ENCODE measurements at places on chromosomes 13 and 19.

GRCh38 chr13:63161219-63161618 is 1745.6 kb upstream of the PCDH20 start:
- no peak for DNase-seq

- DNase-seq: no peak
These were observed 891.6 kb downstream of the PCDH9 start for GRCh38 chr13:66338542-66338941.

GRCh38 chr19:8610936-8611300 is 403 bp upstream of the ADAMTS10 start:
- DNase-seq: no peak

DNA sequence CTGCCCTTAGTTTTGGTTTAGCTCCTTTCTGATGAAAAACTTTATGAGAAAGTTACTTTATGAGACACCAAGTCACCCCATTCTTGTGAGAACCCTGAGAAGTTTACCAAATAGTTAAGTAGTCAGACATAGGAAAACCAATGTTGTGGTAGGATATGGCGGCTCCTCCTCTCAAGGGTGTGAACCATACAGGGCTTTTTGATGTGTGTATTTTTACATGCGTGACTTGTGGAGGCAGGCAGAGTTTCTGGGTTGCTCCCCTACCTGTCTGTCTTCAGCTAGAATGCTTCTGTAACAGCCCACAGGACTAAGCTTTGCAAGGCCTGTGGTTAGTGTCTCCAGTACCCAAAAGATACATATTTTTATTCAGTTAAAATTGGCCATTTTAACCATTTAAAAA is 18.3 kb downstream of the UBAC2 start:
- DNase-seq: no peak

GRCh38 chr19:45179072-45179891 is 698 bp downstream of the BLOC1S3 start:
- DNase-seq: no peak

GRCh38 chr13:84137292-84137691 is 255.0 kb upstream of the SLITRK1 start:
- no peak for DNase-seq

GRCh38 chr13:28375250-28375930 is 119.5 kb downstream of the FLT1 start:
- DNase-seq: no peak

GRCh38 chr13:20395061-20395916 is 130.4 kb downstream of the CRYL1 start:
- no peak for DNase-seq

DNA sequence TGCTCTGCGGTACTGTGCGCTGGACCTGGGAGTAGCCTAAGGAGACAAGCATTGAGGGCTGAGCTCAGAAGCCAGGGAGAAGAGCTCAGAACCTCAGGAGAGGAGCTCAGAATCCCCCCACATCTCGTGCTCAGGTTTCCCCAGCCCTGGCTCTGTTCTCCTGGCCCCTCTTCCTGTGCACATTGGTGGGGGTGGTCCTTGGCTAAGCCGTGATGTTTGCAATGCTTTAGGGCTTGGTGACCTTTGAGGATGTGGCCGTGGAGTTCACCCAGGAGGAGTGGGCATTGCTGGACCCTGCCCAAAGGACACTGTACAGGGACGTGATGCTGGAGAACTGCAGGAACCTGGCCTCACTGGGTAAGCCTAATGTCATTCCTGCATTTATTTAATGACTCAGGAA is 6.6 kb downstream of the ZNF557 start:
- DNase-seq: no peak

GRCh38 chr13:76314495-76314894 is 571.7 kb downstream of the KCTD12 start:
- DNase-seq: no peak

DNA sequence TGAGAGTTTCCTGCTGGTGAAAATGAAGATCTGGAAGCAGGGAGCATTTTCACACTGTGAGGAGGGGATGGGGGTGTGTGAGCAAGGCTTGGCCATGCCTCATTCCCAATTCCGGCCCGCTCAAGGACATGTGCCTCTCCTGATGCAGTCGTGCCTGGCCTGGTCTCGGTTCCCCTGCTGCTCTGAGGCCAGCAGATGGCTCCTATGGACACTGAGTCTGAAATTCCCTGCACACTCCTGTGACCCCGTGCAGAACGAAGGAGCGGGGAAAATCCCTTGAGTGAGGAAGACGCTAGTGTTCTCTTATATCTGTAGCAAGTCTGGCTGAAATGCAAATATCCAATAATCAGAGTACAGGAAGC is 363 bp upstream of the ZNF763 start:
- DNase-seq: no peak

GRCh38 chr13:88369866-88370265 is 698.7 kb downstream of the SLITRK5 start:
- DNase-seq: no peak

DNA sequence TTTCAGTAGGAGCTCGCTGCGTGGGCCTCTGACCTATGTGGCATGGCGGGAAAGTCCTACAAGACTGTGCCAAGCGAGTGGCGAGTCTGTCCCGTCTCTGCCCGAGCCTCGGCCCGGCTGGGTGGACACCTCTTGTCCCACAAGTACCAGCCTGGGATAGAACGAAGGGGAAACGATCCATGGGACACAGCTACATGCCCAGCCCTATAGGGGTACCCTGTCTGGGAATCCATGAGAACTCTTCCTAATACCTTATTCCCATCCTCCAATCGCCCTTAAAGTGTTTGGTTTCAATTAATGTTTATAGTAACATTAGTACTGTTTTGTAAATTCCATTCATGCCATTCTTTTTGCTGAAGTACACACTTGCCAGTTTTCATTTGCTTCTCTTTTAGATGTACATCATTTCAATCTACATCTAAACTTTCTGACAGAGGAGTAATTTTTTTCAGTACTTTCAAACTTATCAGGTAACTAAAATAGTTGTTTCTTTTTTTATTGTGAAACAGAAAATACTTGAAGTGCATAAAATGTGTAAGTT is 667 bp upstream of the ZNF790 start:
- no peak for DNase-seq

DNA sequence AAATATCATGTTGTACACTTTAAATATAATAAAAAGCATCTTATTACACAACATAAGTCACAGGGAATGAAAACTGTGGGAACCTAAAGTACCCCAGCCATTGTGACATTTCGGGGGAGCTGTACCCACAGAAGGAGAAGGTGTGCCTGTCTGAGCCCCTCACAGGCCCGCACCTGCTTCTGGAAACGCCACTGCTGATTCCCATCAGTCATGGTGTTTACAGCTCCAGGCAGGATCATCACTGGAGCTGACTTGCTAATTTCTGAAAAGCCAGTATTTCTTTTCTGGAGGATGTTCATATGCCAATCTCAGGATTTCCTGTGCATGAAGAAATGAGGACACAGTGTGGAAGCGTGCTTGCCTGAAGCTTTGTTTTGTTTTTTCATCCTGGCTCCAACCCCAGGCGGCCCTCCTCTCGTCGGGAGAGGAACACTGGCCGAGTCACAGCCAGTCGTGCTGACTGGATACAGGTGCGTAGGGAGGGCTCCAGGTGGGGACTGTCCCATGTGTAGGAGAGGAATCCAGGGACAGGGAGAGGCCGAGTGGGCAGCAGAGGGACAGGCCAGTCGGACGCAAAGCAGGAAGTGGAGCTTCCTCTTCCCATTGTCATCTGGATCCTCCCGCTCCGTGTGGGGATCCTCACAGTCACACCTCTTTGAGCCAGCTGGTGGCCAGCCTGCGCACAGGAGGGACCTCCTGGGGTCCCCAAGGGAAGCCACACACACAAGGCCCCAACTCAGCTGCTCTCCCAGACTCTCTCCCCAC is 4.2 kb upstream of the ATP12A start:
- DNase-seq: no peak

DNA sequence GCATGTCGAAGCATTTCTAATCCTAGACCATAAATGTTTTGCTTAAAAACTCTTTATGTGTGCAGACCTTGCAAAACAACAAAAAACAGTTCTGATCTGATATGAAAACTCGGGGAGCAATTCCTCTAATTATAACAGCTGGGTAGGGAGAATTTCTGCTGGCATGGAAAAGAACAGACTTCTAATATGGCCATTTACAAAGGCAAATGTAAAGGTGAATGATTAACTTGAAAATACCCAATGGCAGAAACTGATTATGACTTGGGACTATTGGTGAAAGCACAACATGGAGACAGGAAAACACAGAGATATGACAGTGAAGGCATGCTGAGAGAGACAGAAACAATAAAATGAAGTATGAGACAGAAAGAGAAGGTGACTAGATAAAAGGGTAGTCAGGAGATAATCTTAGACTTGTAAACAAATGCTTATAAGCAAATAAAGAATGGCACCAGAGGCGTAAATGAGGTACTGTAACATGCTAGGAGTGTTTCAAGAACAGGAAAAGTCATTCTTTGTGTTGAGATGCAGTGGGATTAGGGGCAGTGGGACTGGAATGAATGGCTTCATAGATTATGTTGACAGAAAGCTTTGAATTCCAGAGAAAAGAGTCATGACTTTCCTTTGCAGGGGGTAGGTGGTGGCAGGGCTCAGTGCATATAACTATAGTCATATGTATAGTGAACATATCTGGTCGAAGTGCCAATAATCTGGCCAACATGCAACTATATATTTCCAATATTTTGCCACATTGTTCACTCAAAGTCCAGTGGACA is 393.0 kb downstream of the ITGBL1 start:
- DNase-seq: no peak

GRCh38 chr19:45878043-45878794 is 7.7 kb downstream of the IRF2BP1 start:
- DNase-seq: no peak

GRCh38 chr19:42158926-42159325 is 26.7 kb upstream of the POU2F2 start:
- no peak for DNase-seq

GRCh38 chr19:38851622-38852230 is 1.9 kb upstream of the HNRNPL start:
- peak; percentile 87 for DNase-seq

GRCh38 chr13:41312176-41312500 is 1.1 kb downstream of the NAA16 start:
- DNase-seq: no peak

GRCh38 chr19:41356984-41357739 is 3.4 kb upstream of the TGFB1 start:
- no peak for DNase-seq

DNA sequence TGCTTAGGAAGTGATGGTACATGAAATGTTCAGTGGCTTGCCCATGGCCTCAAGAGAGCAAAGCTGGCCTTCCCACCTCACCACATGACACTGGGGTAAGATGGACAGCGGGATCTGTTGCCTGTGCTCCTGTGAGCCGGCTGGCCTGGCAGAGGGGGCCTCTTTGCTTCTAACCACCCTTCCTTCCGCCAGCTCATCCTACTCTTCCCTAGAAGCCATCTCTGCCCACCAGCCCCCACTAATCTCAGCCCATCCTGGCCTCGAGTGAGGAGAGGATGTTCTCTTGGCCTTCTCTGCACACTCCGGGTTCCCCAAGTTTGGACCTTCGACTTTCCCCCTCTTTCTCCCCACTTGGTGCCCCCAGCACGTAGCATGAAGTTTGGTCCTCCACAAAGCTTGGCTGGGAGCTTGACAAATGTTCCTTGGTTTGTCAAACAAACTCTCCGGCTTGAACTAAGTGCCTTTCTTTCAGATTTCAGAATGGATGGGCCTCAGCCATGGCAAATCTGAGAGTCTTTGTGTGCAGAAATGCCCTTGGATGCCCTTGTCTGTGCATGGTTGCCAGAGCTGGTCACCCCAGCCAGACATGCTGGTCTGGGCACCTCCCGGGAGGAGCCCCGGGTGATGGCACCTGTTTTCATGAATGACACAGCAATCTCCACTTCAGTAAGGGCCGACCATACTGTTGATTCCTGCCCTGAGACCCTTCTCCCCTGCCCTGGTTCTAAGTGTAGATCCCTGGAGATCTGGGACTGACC is 145.5 kb downstream of the URI1 start:
- DNase-seq: no peak

GRCh38 chr19:2381148-2381820 is 21.2 kb downstream of the TMPRSS9 start:
- peak; percentile 91 for DNase-seq

DNA sequence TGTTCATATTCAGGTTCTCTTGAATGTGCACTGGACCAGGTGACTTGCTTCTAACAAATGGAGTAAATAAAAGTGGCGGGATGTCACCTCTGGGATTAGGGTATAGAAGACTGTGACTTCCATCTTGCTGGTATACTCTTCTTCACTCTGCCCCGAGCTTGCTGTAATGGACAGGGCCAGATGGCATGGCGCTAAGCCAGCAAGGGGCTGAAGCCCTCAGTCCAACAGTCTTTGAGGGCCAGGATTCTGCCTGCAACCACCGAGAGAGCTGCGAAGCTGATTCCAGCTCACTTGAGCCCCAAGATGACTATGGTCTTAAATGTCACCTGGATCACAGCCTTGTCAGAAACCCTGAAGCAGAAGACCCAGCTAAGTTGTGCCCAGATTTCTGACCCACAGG is 600.0 kb downstream of the FGF9 start:
- DNase-seq: no peak

- no peak for DNase-seq
These were observed 6.3 kb downstream of the GPR180 start for GRCh38 chr13:94607939-94608338.

- no peak for DNase-seq
These were observed 646.4 kb downstream of the TBC1D4 start for GRCh38 chr13:74835579-74835978.

DNA sequence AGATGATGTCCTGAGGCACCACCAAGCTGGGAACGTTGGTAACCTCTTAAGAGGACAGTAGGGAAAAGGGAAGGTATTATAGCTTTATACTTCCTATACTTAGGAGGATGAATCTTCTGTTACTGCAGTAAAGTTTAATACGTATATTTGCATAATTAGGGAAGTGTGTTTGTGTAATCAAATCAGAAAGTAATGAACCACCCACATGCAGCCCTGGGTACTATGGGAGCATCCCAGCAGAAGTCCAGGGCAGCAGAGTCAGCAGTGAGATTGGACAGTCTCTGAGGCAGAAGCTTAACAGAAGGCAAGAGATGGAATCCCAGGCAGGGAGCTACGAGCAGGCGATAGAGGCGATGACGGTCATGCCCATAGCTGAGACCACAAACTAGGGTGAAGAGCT is 12.5 kb downstream of the SAFB start:
- no peak for DNase-seq

DNA sequence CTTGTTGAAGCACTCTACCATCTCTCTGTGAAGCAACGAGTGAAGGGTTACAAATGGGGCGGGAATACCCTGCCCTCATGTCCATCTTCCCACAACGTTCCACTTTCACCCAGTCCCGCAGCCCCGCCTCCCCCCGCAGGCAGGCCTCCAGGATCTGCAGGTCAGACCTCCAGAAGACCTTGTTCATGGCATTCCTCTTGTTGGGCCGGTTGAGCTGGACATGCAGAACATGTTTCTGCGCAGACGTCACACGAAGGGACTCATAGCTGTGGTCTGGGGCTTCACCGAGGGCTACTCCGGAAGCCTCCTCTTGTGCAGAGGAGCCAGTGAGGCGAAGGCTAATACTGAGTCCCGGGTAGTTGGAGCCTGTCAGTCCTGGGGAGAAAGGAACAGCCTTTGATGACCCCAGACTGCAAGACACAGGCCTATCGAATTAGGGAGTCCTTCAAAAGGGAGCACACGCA is 420 bp downstream of the ECH1 start:
- DNase-seq: peak; percentile 19

GRCh38 chr13:24145674-24146073 is 14.8 kb upstream of the SPATA13 start:
- DNase-seq: no peak

All from neural crest cell (in vitro differentiated cells).